Activated effector memory CD4-positive, alpha-beta T cell treated with anti-CD3 and anti-CD28 coated beads, Interleukin-2, amount 50 U/mL, for 16 hours (primary cell): ENCODE measurements at places on chromosomes 6 and 20.

DNA sequence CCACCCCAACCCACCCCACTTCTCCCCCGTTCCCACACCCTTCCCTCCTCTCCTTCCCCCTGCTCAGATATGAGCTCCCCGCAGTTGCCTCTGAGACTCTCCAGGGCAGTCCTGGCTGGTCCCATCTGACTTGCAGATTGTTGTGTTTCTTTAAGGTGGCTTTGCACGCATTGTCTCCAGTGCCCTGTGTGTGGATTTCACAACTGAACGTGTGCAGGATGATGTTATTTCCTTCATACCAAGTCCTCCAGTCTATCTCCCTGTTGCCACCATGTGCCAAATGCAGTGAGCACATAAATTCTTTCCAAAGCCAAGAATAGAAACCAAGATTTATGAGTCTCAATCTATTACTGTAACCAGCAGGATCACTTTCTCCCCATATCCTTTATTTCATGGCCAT is 79.1 kb downstream of the TMEM242 start:
- no peak for DNase-seq

- DNase-seq = no peak
Observed at GRCh38 chr20:15346657-15347280, 1009.4 kb upstream of the FLRT3 start.

- DNase-seq = no peak
Observed at GRCh38 chr6:106527979-106528378, 101.3 kb downstream of the RTN4IP1 start.

- no peak for DNase-seq
Observed at GRCh38 chr6:86502497-86502896, 434.8 kb upstream of the HTR1E start.

DNA sequence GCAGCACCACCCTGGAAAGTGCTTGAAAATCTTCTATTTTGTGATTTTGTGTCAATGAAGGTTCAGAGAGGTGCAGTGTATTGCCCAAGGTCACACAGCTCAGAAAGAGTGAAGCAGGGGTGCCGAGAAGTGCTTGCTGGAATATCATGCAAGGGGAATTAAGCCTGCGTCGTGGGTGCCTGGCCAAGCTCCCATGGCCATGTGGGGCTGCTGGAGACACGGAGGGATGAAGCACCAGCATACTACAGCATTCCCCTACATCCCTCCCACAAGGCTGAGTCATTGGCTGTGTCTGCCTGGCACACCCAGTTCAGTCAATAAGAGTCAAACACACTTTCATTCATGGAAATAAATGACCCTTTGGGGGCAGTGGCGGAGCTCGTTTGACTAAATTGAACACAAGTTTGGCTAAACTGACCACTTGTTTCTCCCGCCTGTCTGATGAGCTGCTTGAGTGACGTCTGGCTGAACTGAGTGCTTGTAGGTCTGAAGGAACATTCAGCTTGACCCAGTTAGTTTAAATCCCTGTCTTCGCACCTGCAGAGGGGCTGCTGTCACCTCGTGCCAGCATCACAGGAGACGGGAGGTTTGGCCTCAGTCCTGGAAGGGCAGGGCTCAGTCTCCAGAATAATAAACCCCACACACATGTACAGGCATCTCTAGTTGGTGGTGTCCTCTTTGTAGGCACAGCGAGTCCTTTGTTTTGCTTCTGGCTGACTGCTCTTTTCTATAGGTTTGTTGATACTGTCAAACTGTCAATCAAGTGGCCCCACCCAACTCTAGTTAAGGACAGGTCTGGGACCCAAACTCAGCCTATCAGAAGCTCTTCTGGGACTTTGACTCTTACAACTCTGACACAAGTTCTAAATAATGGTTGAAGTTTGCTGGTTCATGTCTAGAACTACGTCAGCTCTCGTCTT is 8.4 kb upstream of the TGM2 start:
- no peak for DNase-seq
